Activated naive CD4-positive, alpha-beta T cell treated with anti-CD3 and anti-CD28 coated beads, Interleukin-2, amount 50 U/mL, for 72 hours (primary cell): ENCODE measurements at places on chromosomes 4 and X.

GRCh38 chr4:85152480-85152879, 186.0 kb upstream of the WDFY3 start:
- DNase-seq = no peak

- DNase-seq = no peak
Observed at GRCh38 chr4:145830699-145831098, 107.9 kb downstream of the ZNF827 start.

GRCh38 chrX:154327038-154327820, 31.6 kb downstream of the TKTL1 start:
- DNase-seq = no peak

DNA sequence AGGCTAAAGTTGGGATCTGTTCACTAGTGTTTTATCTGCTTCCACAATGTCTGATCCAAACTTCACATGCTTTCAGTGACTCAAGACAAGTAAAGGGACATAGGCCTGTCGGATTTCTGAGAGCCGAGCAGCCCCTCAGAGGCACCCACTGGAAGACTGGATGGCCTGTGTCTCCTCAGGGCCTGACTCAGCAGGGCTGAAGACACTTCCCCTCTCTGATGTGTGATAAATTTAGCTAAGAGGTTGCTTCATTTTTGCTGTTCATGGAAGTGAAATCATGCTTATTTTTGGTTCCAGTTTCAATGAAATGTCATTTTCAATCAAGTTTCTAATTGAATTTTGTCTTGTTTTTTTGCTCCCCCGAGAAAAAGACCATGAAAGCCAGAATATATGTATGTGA, 93.7 kb downstream of the MXRA5 start:
- DNase-seq = no peak

DNA sequence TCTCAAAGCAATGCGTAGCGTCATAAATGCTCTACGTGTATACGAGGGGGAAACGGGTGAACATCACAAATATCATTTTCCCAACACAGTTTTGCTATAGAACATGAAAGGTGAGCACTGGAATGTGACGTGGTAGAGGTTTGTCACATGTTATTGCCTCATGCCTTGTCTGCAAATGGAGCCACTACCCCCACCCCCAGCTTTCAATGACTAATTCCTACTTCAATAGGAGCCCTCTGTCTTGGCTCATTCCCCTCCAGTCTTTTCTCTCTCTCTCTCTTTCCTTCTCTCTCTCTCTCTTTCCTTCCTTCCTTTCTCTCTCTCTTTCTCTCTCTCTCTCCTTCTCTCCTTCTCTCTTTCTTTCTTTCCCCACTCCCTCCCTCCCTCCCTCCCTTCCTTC, 127.0 kb downstream of the STOX2 start:
- DNase-seq = no peak

DNA sequence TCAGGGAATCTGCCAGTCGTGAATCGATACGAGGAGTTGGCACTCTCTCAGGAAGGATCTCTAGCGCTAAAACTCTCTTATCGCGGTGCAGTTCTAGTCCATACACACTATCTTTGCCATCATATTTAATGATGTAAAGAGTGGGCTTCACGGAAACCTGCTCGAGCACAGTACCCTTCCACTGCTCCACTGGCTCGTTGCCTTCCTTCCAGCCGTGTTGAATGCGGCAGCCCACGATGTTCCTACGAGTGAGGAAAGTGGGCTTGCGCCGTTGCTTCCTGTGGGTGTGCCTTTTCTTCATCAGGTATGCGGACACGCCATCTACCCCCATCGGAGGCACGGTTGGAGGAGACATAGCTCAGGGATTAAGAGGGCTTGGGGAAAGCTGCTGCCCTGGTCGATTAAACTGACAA, 661 bp downstream of the SPIN4 start:
- peak; percentile 8 for DNase-seq

GRCh38 chr4:65592089-65592488, 78.2 kb downstream of the EPHA5 start:
- no peak for DNase-seq

DNA sequence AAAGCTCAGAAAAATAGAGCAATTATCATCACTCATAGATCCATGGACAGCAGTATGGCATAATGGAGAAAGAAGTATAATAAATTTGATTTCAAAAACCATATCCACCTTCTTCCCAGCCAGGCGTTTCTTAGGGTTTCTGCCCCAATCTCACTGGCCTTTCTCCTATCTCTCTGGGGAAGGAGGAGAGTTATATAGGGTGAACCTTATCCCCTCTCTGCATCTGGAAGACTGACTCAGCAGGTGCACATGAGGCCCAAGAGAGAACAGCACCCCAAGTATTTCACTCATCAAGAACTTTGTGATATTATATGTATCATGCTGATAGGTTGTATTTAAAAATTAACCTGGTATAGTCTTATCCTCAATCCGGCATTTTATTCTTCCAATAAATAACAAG, 318.8 kb upstream of the RASGEF1B start:
- DNase-seq = no peak

GRCh38 chr4:23504083-23504482, 385.8 kb downstream of the PPARGC1A start:
- DNase-seq = no peak

DNA sequence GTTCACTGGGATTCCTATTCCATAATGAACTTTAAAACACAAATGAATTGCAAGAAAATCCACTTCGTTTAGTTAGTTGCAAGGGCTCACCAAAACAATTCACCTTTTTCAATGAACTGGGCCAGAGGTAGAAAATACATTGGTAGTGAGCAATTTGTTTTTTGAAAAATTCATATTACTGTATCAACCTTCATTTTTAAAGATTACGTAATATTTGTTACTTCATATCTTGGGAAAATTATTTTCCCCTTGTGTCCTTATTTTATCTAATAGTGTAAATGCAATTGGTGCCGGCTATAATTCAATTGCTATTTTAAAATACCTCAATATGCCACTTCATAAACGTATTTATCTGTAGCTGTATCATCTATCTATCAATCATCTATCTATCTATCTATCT, 41.5 kb downstream of the MFAP3L start:
- no peak for DNase-seq

DNA sequence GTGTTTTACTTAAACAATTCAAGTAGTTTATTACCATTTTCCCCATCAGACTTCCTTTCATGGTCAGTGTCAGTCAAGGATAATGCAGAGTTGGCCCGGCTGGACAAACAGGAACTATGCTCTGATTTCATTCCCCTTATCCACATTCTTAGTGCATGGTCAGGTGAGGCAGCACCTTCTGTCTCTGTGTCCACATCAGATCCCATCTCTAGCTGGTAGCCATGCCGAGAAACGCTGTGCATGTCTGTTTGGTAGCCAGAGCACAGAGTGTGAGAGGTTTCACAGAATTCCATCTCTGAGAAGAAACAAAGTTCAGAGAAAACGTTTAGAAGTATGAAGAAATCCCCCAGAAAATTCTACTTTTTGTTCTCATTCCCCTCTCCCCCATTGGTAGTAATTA, 423.7 kb upstream of the TEX13C start:
- no peak for DNase-seq

DNA sequence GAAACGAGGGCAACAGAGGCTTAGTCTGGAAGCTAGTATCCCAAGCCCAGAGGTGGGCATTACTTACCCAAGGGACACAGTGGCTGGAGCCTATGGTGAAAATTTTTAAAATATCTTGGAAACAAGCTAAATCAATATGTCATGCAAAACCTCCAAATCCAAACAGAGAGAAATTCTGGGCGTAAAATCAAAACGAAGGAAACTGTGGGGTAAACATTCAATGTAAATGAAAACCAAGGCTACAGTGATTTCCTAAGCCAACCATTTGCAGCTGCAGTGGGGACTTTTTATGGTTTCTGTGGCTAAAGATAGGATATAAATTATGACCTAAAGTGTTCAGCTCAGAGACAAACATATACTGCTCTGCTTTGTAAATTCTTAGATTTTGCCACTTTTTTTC, 507.7 kb upstream of the DIAPH2 start:
- DNase-seq = no peak

DNA sequence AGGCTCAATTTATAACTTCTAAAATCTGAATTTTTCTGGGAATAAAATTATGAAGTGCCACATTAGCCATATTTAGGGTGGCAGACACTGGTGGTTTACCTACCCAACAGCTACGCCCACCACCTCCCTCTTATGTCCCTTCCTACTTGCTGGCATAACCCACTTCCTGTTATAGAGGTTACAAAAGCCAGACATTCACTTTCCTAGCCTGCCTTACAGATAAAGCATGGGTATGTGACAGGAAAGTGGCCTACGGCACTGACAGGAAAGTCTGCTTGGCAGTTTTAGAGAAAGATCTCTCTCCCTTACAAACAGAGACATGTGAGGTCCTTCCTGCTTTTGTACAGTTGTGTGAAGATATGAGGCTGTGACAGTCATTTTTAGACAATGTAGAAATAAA, 12.4 kb downstream of the DDX53 start:
- DNase-seq = no peak

GRCh38 chr4:73410916-73411730, 7.0 kb downstream of the ALB start:
- no peak for DNase-seq

- DNase-seq = no peak
Observed at GRCh38 chrX:13658602-13659001, 5.7 kb downstream of the TCEANC start.

DNA sequence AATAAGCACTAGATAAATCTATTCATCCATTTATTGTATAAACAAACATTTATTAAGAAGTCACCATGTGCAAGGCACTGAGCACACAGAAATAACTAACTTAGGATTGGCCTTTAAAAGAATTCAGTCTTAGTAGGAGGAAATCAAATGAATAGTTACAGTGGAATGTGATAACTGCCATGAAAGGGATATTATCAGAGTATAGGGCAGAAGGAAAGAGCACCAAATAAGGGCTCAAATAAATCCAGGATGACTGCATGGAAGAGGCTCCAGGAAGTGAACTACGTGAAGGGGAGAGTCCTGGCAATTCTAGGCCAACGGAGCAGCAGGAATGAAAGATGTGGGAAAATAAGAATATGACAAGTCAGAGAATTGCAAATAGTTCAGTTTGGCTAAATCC, 406.0 kb downstream of the INPP4B start:
- no peak for DNase-seq

DNA sequence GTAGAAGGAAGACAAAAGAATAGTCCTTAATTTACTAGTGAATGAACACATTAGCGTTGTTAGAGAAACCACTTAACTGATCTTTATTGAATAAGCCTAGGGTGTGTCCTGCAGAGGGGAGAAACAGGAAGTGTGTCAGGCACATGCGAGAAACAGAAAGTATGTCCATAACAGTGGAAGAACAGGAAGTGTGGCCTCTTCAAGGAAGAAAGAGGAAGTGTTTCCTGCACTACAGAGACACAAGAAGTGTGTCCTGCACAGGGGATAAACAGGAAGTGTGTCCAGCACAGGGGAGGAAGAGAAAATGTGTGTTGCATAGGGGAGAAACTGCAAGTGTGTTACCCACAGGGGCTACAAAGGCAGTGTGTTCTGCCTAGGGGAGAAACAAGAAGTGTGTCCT, 539.6 kb upstream of the PRKX start:
- no peak for DNase-seq

- no peak for DNase-seq
Observed at GRCh38 chr4:159018062-159018629, 84.7 kb upstream of the RAPGEF2 start.

DNA sequence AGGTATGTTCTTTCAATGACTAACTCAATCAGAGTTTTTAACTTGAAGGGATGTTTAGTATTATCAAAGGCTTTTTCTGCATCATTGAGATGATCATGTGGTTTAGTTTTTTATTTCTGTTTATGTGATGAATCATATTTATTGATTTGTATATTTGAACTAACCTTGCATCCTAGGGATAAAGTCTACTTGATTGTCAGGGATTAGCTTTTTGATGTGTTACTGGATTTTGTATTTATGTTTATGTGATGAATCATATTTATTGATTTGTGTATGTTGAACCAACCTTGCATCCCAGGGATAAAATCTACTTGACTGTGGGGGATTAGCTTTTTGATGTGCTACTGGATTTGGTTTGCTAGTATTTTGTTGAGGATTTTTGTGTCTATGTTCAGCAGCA, 615.4 kb upstream of the GRID2 start:
- no peak for DNase-seq

GRCh38 chrX:153674219-153674851, 722 bp upstream of the PNCK start:
- no peak for DNase-seq

GRCh38 chr4:3865986-3866812, 100.0 kb downstream of the ADRA2C start:
- DNase-seq = no peak

DNA sequence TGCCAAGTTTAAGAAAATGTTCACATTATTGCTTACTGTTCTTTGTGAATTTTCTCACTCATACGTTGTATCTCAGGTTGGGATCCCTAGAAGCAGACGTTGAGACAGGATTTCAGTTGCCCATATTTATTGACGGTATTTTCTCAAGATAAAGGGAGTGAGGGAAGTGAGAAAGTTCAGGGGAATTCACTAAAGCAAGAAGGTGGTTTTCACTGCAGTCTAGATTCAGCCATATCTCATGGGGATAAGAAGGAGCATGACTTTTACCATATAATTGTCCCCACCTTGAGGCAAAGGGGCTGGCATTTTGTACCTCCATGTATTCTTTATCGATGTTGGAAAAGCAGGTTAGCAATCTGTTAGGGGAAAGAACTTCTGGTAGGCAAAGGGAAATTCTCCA, 543.0 kb downstream of the CCSER1 start:
- DNase-seq = no peak

DNA sequence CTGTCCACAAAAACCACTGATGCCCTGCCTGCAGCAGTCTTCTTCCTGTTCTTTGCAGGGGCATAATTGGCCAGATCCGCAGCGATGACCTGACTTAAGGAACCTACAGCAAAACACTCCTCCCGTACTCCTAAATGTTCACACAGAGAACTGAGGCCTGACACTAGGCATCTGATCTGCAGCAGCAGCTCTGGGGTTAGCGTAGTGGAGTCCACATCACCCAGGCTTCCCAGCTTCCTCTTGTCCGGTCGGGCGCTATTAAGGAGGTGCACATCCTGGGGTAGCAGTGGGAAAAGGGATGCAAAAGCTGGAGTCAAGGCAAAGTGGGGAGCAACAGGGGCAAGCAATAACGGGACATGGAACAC, 758 bp downstream of the SCFD2 start:
- no peak for DNase-seq

DNA sequence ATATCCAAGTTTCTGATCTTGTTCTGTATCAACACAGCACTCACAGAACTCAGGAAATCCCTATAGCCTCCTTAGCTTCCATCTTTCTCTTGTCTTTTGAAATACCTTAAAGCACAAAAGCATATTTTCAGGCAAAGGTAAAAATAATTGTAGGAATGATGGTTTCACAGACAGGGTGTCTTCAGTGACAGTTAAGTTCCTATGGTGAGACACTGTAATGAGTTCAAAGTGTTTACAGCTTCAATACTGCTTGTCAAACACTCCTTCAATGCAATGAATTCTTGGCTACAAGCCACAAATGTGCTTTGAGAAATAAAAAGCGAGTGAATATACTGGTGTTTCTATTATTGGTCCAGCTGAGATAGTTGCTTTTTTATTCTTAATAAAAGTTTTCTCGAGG, 466.0 kb downstream of the DMD start:
- DNase-seq = no peak
